ENCODE measurements at places on chromosomes 11 and 22.

- DNase-seq = no peak
Measured at GRCh38 chr11:132445859-132446291, 1075.5 kb downstream of the NTM start.

DNA sequence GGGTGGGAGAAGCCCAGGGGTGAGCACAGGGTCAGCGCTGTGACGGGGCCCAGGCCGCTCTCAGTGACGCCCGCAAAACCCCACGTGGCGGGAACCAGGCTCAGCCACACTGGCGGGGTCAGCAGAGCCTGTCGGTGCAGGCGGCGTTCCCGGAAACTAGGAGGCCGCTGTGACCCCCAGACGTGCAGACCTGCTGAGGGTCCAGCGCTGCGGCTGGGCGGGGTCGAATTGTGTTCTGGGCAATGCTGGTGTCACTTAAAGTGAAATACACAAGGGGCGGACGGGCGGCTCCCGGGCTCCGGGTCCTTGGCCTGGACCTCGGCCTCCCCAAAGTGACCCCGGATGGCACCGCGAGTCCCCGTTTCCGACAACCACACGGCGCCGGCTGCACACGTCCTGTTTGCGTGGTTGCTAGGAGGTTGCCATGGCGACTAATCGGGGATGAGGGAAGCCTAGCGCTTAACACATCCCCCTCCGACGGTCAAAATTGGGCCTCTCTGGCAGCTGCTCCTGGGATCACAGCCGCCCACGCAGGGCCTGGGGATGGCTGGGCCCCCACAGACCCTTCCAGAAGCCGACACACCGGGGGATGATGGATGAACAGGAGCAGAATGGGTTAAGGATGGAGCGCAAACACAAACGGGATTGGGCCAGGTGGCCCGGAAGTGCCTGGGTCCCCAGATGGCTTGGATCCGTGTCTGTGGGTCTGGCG is 81.7 kb upstream of the PRR5 start:
- DNase-seq = peak; percentile 38

DNA sequence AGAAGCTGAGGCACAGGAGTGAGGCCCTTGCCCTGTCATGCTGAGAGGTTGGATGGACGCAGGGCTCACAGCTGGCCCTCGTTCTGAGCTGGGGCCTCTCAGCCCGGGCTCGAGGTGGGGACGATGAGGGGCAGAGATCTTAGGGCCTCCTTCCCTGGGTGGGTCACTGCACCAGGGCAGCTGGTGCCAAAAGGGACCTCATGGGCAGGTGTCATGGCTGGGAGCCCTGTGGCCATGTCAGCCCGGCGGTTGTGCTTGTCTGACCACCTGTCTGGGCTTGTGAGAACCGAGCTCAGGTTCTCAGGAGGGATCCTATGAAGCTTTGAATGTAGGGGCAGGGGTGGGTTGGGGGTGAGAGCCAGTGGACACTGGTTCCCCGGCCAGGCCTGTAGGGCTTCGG is 1.8 kb upstream of the MUC6 start:
- no peak for DNase-seq

GRCh38 chr11:62061356-62062222 is 62.2 kb upstream of the INCENP start:
- DNase-seq = no peak

- no peak for DNase-seq
Measured at GRCh38 chr11:2166091-2166851, 5.3 kb upstream of the INS start.

GRCh38 chr11:22343371-22344032 is 5.3 kb downstream of the SLC17A6 start:
- no peak for DNase-seq

GRCh38 chr11:86990031-86990430 is 34.8 kb upstream of the FZD4 start:
- DNase-seq = no peak

DNA sequence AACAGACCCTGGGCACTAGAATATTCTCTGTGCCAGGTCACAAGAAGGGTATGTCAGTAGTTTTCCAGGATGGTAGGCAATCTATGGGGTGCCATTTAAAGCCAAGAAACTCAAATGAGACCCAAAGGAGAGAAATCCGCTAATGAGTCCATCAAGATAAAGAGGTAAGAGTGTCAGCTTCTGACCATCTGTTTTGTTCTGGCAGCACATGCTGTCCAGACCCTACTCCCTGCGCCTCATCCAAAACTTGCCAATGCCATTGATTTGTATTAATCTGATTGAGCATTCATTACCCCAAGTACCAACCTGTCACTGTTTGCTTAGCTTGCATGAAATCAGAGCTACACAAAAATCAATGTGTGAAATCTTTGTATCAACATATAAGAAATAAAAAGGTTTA is 229.0 kb downstream of the BLID start:
- no peak for DNase-seq
